COLO829 (cell line): ENCODE measurements at places on chromosomes 7 and 10.
A peak's percentile ranks its signal among the peaks of the same experiment; 100 is the strongest.

GRCh38 chr10:11017570-11018431 lies at the start of gene CELF2:
CELF2 (plus strand) TSS chr10:11017872; CDS start chr10:11018090, 218 bp downstream.
- DNase-seq = no peak

DNA sequence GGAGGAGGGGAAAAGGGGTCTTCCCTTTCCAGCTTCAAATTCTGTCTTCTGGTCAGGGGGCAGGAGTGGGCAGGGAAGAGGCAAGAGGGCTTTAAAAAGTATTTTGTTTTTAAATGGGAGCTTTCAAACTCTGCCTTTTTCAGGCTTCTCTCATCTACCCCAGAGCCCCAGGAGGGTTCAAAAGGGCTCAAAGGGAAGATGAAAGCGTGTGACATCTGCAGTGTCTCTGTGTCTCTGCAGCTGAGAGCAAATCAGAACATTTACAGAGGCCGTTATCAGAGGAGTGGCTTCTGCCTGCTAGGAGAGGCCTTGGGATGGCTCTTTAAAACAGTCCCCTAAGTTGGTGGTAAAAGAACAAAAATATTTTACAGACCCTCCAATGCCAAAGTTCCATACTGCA lies 30.3 kb downstream of the TRIM8 start:
- DNase-seq = no peak

DNA sequence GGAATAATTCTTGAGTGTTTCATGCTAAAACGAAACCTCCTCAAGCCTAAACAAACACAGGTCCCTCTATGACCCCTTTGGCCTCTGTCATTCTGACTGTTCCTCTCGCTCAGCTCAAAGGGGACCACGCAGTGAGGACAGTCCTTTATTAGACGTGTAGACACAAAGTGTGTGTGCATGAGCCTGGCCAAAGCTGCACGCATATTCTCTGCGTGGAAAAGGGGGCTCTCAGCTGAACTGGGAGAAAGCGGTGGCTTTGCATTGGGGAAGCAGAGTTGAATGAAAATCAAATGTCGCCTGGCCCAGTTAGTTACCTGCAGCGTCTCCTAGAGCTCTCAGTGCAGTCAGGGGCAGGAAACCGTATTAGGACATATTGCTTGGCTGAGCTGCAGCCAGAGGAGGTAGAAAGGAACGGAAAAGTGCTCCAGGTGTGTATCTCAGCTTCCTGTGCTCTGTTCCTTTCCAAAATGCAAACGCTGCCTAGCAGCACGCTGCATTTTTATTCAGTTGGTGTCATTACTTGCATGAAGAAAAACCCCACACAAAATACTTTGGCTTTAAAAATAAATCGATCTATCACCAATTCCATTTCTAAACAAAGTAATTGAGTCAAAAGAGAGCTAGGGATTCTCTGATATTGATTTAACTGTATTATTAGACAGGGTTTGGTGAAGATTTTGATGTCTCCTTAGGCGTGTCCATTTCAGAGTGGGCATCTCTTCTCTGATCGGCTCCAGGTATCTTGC lies 4.9 kb downstream of the GATA3 start:
- no peak for DNase-seq

GRCh38 chr10:108445746-108446145 lies 1281.2 kb upstream of the SORCS1 start:
- DNase-seq = no peak

- DNase-seq = no peak
These were observed 138.6 kb downstream of the PPP1R17 start for GRCh38 chr7:31825576-31825975.

DNA sequence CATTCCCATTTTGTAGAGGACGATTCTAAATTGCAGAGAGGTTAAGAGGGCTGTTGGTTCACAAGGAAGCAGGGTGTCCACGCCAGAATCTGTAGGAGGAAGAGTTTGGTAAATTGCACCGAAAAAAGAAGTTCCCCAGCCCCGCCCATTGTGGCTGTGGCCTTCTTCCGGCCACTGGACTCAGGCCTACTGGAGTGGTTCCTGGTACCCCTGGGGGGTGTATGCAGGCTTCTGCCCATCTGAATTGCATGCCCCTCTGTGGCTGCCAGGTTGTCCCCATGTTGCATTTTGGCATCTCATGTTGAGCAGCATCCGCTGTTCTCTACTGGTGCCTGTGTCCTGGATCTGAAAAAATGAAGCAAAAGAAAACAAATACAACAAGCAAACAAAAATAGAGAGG lies 234.2 kb downstream of the WDR11 start:
- DNase-seq = no peak

- no peak for DNase-seq
These were observed 74.7 kb upstream of the PPP2R2D start for GRCh38 chr10:131825960-131826650.

DNA sequence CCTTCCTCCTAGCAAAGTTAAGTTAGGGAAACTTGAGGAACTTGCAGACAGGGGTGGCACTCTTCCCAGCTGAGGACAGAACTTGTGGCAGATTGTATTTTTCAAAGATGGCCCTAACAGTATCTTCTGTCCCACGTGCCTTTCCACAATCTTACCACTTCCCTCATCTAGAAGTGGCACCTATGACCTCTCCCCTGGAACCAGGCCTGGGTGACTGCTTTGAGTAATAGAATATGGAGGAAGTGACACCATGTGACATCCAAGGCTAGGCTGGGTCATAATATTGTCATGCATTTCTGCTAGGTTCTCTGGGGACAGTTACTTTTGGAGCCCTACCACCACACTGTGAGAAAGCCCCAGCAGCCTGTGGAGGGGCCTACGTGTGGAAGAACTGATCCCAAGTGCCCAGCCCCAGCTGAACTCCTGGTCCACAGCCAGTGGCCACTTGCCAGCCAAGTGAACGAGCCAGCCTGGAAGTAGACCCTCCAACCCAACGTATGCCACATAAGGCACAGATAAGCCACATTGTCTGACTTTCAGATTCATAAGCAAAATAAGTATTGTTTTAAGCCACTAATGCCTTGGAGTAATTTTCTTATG lies 193.7 kb downstream of the PTPN20 start:
- no peak for DNase-seq

DNA sequence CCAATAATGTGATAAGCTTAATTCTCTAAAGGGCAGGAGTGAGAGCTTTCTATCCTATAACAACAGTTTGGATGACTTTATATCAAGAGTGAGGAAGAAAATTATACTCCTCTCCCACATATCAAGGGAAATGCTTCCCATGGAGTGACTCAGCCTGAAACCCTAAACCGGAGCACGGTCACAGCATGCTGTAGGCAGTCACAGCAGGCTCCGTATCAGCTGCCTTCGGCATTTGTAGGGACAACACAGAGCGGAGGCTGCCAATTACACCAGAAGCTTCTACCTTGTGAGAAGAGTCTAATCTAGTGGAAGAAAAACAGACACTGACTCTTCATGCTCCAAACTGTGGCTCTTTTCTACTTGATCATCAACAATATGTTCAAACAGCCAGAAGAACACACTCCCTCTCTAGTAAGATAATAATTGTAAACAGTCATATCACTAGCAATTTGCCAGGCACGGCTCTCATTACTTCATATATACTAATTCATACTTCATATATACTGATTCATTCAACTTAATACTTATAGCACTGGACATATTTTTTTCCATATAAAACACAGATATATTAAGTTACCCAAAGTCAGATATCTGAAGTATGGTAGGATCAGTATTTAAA lies 65.9 kb downstream of the DGKB start:
- DNase-seq = no peak

DNA sequence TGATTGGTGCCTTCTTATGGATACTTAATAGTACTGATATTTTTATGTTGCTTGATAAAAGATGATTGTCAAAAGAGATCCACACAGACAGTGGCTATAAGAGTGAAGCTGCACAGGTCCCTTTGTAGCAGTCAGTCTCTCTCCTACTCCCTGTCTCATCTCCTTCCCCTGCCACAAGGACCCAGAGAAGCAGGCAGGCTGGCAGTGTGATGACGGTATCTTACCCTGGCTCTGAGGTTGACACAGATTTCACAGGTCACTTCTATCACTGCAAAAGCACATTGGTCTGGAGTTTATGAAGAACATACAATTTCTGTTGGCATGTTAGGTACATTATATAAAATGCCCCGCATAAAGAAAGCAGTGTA lies 64.4 kb upstream of the AHR start:
- DNase-seq = no peak

DNA sequence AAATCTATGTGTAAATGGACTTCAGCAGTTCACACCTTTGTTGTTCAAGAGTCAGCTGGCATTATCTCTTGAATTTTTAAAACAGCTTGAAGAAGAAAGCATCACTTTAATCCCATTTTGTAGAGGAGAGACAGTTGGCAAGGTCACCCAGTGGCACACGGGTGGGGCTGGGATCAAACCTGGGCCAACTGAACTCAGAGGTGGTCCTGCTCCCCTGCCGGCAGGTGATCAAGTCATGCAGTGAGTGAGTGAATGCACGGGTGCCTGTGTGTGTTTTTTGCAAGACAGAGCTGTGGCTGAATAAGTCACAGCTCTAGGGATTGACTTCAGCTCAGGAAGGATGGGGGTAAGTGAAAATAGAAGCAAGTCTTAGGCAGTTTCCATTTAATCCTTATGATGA lies 9.5 kb downstream of the GHRHR start:
- no peak for DNase-seq

DNA sequence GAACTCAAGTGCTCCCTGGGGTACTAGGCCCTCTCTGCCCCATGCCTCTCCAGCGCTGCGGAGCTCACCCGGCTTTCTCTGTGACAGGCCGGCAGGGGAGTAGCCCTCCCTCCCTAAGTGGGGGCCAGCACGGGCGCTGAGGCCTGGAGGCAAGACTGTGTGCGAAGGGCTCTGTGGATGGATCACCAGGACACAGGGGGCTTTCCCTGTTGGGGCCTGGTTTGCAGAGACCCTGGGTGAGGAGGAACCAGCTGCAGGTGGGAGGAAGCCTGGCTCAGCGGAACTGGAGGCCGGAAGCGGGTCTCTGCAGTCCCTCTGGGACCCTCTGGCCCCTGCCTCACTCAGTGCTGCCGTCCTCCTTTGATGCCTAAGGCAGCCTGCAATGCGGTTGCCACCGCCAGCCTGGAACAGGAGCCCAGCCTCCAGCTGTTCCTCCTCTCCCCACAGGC lies 106.0 kb downstream of the CYTH3 start:
- DNase-seq = no peak

GRCh38 chr10:4511509-4511908 lies 314.5 kb upstream of the AKR1E2 start:
- DNase-seq = no peak

DNA sequence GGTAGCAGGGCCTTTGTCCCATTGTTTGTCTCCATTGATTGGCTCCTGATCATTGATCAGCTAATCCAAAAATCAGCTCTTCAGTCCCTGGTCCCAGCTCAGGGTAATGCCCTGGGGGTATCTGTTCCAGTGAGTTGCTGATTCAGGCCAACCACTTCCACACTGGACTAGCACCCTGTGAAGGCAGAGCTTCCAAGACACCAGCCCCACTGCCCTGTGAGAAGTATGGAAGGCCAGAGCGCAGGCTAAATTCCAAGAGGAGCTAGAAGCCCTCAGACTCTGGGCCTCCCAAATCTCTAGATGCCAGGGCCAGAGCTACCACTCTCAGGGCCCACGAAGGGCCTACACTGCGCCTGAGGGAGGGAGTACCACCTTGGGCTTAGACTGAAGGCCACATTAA lies 10.4 kb downstream of the TMEM72 start:
- DNase-seq = no peak

DNA sequence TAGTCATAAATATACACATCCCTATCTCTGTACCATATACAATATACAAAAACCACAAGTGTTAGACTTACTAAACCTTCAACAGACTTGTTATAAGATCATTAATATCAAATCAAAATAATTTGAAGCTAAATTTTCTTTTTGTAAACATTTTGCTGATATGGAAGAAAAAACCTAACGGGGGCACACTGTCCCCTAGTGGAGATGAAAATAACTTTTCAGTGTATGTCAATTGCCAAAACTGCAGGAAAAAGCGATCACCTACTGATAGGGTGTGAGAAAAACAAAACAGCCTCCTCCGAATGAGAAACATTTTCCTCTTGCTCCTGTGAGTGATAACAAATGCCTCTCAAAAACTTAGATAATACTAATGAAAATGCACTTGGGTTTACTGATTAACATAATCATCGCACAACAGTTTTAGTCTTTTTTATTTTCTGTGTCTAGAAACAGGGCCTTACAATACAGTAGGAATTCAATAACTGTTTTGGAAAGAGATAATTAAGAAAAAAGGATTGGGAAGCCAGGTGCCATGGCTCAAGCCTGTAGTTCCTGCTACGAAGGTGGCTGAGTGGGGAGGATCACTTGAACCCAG lies 322.7 kb downstream of the CRPPA start:
- peak; percentile 40 for DNase-seq

DNA sequence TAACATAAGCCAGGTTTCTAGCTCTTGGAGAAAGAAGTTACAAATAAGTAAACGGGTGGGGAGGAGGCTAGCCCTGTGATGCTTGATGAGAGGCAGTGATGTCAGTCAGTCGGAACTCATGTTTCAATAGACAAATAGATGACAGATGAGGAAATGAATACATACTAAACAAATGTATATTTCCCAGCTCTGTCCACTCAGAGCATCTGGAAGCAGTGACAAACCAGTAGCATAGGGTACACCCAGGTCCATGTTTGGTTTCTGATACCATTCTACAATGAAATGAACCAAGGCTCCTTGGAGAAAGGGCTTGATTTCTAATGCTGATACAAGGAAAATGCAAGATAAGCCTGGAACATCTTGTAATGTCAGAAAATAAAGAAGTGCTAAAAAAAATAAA lies 30.6 kb downstream of the PODXL start:
- no peak for DNase-seq

GRCh38 chr10:118028619-118029018 lies 18.1 kb downstream of the RAB11FIP2 start:
- DNase-seq = no peak

GRCh38 chr10:21065621-21066248 lies 168.6 kb upstream of the NEBL start:
- DNase-seq = no peak

DNA sequence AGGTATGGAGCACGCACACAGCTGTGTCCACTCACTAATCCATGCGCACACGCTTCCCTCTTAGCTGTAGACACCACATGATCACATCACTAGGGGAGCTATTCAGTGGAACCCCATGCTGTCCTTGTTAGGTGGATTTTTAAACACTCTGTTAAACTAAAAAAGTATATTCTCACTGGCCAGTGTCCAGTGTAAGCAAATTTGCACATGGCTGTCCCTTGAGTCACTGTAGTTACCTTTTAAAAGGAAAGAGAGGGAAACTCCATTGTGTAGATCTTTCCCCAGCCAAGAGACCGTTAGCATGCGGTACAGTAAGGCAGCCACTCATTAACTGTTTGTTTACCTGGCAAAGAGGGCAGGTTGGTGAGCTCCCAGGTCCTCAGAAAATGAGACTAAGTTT lies 81.6 kb upstream of the INSYN2A start:
- no peak for DNase-seq

DNA sequence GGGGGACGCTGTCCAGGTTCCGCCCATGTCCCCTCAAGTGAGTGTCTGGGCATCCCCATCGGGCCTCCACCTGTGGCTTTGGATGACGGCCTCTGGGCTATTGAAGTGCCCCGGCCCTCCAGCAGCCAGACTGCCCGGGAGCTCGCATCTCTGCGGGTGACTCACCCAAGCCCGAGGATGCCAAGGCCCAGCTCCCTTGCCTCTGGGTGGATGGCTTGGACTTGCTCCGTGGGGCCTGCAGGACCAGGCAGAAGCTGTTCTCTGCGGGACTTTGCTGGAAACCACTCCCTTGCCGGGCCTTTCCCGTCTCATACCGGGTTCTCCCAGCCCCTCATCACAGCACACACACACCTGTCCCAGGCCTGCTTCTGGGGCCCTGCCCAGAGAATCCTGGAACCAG lies 22.4 kb downstream of the DPYSL4 start:
- DNase-seq = no peak
